Activated CD4-positive, alpha-beta T cell treated with anti-CD3 and anti-CD28 coated beads, Interleukin-2, amount 10 ng/mL, durations not matched to agents 24 days and 14 days (primary cell): ENCODE measurements at places on chromosomes 6 and 20. TPM values are rescaled to one million over a fixed set of nuclear protein-coding genes. Genes with fewer than 3 reads are reported as not detected.

The MYH7B gene
- 0.19 and 0.52 TPM in 2 replicates for total RNA-seq

The CST2 gene
- not detected in 2 replicates for total RNA-seq

The ZDHHC14 gene
- 13.2 and 14.1 TPM in 2 replicates for total RNA-seq

The PPT2 gene
- 11.3 and 12.7 TPM in 2 replicates for total RNA-seq

The CLDN20 gene
- total RNA-seq, result 0.21 TPM in 1 of 2 replicates, not detected in the other

The MAS1 gene
- not detected in 2 replicates for total RNA-seq

The SLC26A8 gene
- not detected in 2 replicates for total RNA-seq

The WFDC10B gene
- total RNA-seq, result not detected in 2 replicates

The BEND6 gene
- total RNA-seq, result not detected in 2 replicates

The PACRG gene
- total RNA-seq, result not detected in 2 replicates

The RSPH9 gene
- total RNA-seq, result not detected in 2 replicates

The ADGRF5 gene
- total RNA-seq, result not detected in 2 replicates

The EBF4 gene
- total RNA-seq, result 7.3 and 7.6 TPM in 2 replicates

The CDH26 gene
- total RNA-seq, result 0.47 and 0.71 TPM in 2 replicates

The DLK2 gene
- 1.6 and 2.0 TPM in 2 replicates for total RNA-seq

The MUCL3 gene
- total RNA-seq, result not detected in 2 replicates

The SMLR1 gene
- total RNA-seq, result not detected in 2 replicates

The EYA2 gene
- not detected in 2 replicates for total RNA-seq

The PNLDC1 gene
- total RNA-seq, result 0.40 and 0.97 TPM in 2 replicates

The SLC22A2 gene
- total RNA-seq, result not detected in 2 replicates

The OR2B6 gene
- not detected in 2 replicates for total RNA-seq

The KIF25 gene
- not detected in 2 replicates for total RNA-seq

The FAM83C gene
- not detected in 2 replicates for total RNA-seq

The PSORS1C2 gene
- not detected in 2 replicates for total RNA-seq

The DDX43 gene
- total RNA-seq, result 0.26 and 0.69 TPM in 2 replicates

The SSTR4 gene
- total RNA-seq, result not detected in 2 replicates

The CDKN1A gene
- 77.8 and 82.7 TPM in 2 replicates for total RNA-seq

The CYP21A2 gene
- total RNA-seq, result 0.35 TPM in 1 of 2 replicates, not detected in the other

The POM121L2 gene
- total RNA-seq, result not detected in 2 replicates

The SAMD10 gene
- total RNA-seq, result 34.4 and 37.5 TPM in 2 replicates

The OR2H2 gene
- not detected in 2 replicates for total RNA-seq

The TMEM244 gene
- not detected in 2 replicates for total RNA-seq

The RAET1G gene
- not detected in 2 replicates for total RNA-seq

The EDN1 gene
- 0.26 TPM in 1 of 2 replicates, not detected in the other for total RNA-seq

The DEFB126 gene
- not detected in 2 replicates for total RNA-seq

The HLA-DQB2 gene
- total RNA-seq, result 0.28 and 0.72 TPM in 2 replicates

The IMPG1 gene
- total RNA-seq, result not detected in 2 replicates

The CTAGE9 gene
- total RNA-seq, result not detected in 2 replicates

The VSX1 gene
- total RNA-seq, result not detected in 2 replicates

The WFDC5 gene
- not detected in 2 replicates for total RNA-seq

The FAM217A gene
- not detected in 2 replicates for total RNA-seq

The HSPA12B gene
- not detected in 2 replicates for total RNA-seq

The VSTM2L gene
- 0.09 TPM in 1 of 2 replicates, not detected in the other for total RNA-seq

The ENPP3 gene
- 1.4 and 2.3 TPM in 2 replicates for total RNA-seq

The BPIFB2 gene
- not detected in 2 replicates for total RNA-seq
